ENCODE measurements at places on chromosomes 5 and 9.

- no peaks in the 10 kb centered on the region for H3K36me3 ChIP-seq
- H3K4me1 ChIP-seq: no peaks in the 10 kb centered on the region
- H3K27ac ChIP-seq: no peak overlapping the region
- no peak for DNase-seq
- H3K27me3 ChIP-seq: peaks cover 8% of the 10 kb centered on the region
- H3K4me3 ChIP-seq: no peak overlapping the region
Measured at GRCh38 chr5:180600554-180601041, 9.3 kb upstream of the SCGB3A1 start.

DNA sequence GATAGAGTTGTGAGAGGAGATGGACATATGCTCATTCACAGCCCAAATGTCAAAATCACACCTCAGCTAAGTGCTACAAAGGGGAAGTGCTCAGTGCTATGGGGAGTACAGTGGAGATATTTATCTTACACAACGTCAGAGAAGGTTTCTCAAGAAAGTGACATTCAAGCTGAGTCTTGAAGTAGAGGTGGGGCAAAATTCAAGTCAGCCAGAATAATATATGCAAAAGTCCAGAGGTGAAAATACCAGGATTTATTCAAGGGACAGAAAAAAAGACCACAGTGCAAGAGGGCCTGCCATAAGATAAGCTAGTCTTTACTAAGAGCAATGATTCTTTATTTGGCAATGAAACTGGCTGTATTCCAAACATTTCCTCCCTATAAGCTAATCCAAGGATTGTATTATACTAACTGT, 327.8 kb upstream of the PIK3R1 start:
- peaks cover 2% of the 10 kb centered on the region for H3K36me3 ChIP-seq
- no peaks in the 10 kb centered on the region for H3K27me3 ChIP-seq
- DNase-seq: no peak
- peaks cover 7% of the 10 kb centered on the region for H3K4me1 ChIP-seq

DNA sequence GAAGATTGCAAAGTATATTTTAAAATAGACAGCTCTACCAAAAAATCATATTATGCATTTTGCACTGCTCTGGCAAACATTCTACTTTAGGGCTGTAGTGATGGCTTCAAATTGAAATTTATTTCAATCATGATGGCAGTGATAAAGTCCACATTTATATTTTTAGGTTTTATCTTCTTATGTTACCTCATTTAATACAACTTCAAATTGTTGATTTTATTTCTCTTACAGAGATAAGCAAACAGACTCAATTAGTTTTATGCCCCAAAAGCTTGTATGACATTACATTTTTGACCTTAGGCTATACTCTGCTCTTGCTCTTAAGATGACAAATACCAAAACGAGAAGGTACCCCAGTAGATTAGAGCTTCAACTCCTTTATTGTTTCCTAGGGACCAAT, 87.4 kb downstream of the CYLC2 start:
- DNase-seq: no peak
- no peak overlapping the region for H3K4me3 ChIP-seq
- H3K36me3 ChIP-seq: no peaks in the 10 kb centered on the region
- no peaks in the 10 kb centered on the region for H3K27me3 ChIP-seq

DNA sequence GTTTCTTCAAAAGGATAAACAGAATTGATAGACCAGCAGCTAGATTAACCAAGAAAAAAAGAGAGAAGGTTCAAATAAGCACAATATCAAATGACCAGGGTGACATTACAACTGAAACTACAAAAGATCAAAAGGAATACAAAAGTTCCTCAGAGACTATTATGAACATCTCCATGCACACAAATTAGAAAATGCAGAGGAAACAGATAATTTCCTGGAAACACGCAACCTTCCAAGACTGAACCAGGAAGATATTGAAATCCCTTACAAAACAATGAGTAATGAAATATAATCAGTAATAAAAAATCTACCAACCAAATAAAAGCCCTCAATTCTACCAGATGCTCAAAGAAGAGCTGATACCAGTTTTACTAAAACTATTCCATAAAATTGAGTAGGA, 252.1 kb downstream of the MCTP1 start:
- no peaks in the 10 kb centered on the region for H3K4me1 ChIP-seq
- peaks cover 5% of the 10 kb centered on the region for H3K27me3 ChIP-seq
- H3K36me3 ChIP-seq: peaks cover 2% of the 10 kb centered on the region
- DNase-seq: no peak

- H3K27ac ChIP-seq: no peak overlapping the region
- no peaks in the 10 kb centered on the region for H3K4me1 ChIP-seq
- peaks cover 67% of the 10 kb centered on the region for H3K27me3 ChIP-seq
- no peak overlapping the region for H3K4me3 ChIP-seq
Measured at GRCh38 chr9:37707748-37708147, 45.9 kb upstream of the TRMT10B start.

- peak overlapping the region; percentile 75 for H3K27ac ChIP-seq
- no peaks in the 10 kb centered on the region for H3K27me3 ChIP-seq
- no peaks in the 10 kb centered on the region for H3K36me3 ChIP-seq
- DNase-seq: no peak
- H3K4me3 ChIP-seq: no peak overlapping the region
- peaks cover 29% of the 10 kb centered on the region for H3K4me1 ChIP-seq
Measured at GRCh38 chr9:2602704-2603116, 18.9 kb upstream of the VLDLR start.

GRCh38 chr5:56699538-56699937, 115.8 kb upstream of the MAP3K1 start:
- no peaks in the 10 kb centered on the region for H3K27me3 ChIP-seq
- no peak overlapping the region for H3K4me3 ChIP-seq
- no peak overlapping the region for H3K27ac ChIP-seq
- H3K4me1 ChIP-seq: peaks cover 39% of the 10 kb centered on the region

DNA sequence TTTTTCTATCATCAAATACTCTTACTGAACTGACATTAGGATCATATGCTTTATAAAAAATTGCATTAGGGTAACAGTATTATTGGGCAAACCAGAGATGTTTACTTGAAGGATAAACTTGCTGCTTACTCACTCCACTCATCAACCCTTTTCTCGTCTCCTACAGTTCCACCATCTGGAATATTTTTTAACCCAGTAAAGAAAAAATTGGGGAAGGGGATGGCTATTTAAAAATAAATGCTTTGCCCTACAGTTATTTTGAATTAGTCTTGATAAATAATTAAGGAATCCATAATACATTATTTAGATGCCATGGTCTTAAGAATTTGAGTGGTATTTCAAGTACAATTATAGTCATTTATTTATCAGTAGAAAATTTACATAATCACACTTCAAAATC, 225.8 kb downstream of the MEF2C start:
- no peak overlapping the region for H3K4me3 ChIP-seq
- no peaks in the 10 kb centered on the region for H3K36me3 ChIP-seq

DNA sequence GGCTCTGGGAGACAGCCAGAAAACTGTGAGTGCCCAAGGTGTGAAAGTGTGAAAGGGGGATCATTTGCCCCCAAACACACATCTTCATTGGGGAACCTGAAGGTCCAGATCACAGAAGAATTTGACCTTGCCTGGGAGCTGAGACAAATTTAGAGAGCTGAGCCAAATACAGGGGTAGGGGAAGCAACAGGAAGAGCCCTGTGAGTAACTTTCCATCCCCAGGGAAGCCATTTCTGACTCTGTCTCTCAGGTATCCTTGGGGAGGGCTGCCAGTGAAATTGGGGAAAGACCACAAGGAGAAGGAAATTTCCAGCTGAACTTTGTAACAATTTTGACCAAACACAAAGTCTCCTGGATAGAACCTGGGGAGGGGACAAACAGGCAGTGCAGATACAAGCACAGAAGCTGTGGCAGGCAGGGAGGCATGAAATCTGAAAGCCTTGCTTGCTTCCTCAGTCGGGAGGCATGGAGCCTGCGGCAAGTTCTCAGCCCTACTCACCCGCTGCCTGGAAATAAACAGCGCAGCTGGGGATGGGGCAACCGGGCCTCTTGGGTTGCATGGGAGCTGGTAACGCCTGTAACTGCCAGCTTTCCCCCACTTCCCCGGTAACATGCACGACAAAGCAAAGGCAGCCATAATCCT, 31.5 kb upstream of the ZCCHC9 start:
- no peak overlapping the region for H3K4me3 ChIP-seq
- no peaks in the 10 kb centered on the region for H3K27me3 ChIP-seq

DNA sequence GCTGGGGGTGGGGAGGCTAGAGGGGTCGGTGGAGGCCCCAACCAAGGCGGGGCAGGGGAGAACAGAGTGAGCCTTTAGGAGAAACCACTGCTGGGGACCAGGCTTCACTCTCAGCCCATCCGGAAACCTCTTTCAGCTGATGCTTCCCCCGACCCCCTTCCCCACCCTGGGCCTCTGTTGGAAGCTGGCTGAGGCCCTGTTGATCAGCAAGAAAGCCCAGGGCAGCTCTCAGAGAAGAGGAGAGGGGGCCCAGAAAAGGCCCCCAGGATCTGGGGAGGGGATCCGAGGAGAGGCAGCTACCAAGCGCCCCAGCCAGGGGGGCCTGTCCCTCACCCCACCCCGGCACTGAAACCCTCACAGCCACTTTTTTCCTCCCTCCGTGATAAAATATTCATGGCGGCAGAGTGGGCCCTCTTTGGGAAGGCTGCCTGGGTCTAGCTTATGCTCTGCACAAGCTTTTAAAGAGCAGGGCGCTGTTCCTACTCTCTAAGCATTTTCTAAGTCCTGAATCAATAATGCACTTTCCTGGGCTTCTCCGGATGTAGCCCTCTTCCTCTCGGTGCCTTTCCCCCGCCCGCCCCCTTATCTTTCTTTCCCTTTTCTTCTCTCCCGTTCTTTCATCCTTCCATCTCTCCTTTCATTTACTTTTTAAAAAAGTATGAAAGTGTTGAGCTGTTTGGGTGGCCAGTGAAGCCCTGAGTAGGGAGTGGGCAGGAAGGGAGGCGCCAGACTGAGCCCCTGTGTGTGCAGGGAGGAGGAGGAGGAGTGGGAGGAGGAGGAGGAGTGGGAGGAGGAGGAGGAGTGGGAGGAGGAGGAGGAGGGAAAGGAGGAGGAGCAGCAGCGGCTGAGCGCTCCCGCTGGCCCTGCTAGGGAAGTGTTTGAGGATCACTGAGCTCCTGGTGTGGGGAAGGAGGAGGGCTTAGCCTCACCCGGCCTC, 23.5 kb downstream of the NTNG2 start:
- no peak for DNase-seq
- H3K4me3 ChIP-seq: no peak overlapping the region
- H3K36me3 ChIP-seq: no peaks in the 10 kb centered on the region
- H3K27ac ChIP-seq: peak overlapping the region; percentile 76
- peaks cover 47% of the 10 kb centered on the region for H3K27me3 ChIP-seq
- H3K4me1 ChIP-seq: peaks cover 35% of the 10 kb centered on the region

DNA sequence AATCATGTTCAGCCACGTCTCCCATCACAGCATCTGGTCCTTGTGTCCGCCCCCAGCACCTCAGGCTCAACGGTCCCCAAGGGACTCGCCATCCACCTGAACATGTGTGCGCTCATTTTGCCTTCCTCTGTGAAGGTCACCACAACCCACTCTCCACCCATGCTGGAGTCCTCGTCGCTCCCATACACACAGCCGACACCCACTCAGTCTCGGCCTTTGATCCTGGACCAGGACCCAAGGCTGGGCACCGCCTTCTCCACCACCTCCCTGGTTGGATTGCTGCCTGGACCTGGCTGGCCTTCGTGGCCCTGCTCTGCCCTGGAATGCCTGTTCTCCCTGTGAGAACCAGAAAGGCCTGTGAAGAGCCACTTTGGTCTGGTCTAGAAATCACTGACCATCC, 60.3 kb downstream of the UBE2QL1 start:
- no peak overlapping the region for H3K27ac ChIP-seq
- no peak for DNase-seq
- no peaks in the 10 kb centered on the region for H3K36me3 ChIP-seq
- no peak overlapping the region for H3K4me3 ChIP-seq
- no peaks in the 10 kb centered on the region for H3K4me1 ChIP-seq
- peaks cover 6% of the 10 kb centered on the region for H3K27me3 ChIP-seq

- no peaks in the 10 kb centered on the region for H3K4me1 ChIP-seq
- no peak overlapping the region for H3K27ac ChIP-seq
- DNase-seq: no peak
- no peaks in the 10 kb centered on the region for H3K36me3 ChIP-seq
- no peak overlapping the region for H3K4me3 ChIP-seq
- peaks cover 36% of the 10 kb centered on the region for H3K27me3 ChIP-seq
Measured at GRCh38 chr9:98521141-98521540, 187.6 kb downstream of the GABBR2 start.

DNA sequence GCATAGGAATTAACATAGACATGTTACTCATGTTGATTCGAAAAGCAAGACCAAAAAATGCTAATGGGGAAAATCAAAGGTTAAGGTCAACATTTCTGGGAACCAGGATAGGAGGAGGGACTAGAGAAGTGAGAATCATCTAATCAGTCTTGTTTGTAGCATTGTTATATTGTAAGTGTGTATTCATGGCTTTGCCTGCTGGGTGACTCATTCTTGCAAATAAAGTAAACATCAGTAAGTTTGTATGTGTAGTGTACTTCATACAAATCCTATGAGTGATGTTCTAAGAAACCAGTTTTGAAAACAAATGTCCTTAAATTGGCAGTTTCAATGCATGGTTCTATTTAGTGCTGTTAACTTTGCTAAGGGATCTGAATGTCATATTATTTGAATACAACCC, 79.0 kb upstream of the TMEM252 start:
- DNase-seq: no peak
- H3K36me3 ChIP-seq: no peaks in the 10 kb centered on the region
- no peak overlapping the region for H3K27ac ChIP-seq
- H3K27me3 ChIP-seq: peaks cover 24% of the 10 kb centered on the region
- H3K4me3 ChIP-seq: no peak overlapping the region
- H3K4me1 ChIP-seq: no peaks in the 10 kb centered on the region

GRCh38 chr5:137632716-137633115, 103.2 kb downstream of the KLHL3 start:
- peaks cover 22% of the 10 kb centered on the region for H3K36me3 ChIP-seq
- H3K27ac ChIP-seq: no peak overlapping the region
- no peak overlapping the region for H3K4me3 ChIP-seq
- H3K4me1 ChIP-seq: peaks cover 2% of the 10 kb centered on the region

DNA sequence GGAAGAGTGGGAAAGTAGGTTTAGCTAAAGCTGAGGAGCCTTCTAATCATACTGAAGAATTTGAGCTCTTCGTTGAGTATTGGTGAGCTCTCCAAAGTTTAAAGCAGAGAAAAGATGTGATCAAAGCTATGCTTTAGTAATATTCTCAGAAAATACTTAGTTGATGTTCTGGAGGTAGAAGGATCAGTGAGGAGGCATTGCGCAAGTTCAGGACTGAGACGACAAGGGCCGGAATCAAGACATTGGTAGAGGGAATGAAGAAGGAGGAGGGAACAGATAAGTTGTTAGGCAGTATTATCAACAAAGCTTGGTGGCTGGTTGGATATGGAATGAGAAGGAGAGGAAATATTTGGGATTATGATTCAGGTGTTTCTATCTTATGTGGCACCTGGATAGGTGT, 7.1 kb downstream of the CAVIN4 start:
- H3K27me3 ChIP-seq: no peaks in the 10 kb centered on the region
- peaks cover 14% of the 10 kb centered on the region for H3K36me3 ChIP-seq
- no peak for DNase-seq
- H3K4me3 ChIP-seq: no peak overlapping the region
- no peak overlapping the region for H3K27ac ChIP-seq

GRCh38 chr5:53069626-53070025, 39.9 kb downstream of the MOCS2 start:
- H3K36me3 ChIP-seq: no peaks in the 10 kb centered on the region
- no peaks in the 10 kb centered on the region for H3K27me3 ChIP-seq
- no peak overlapping the region for H3K4me3 ChIP-seq
- H3K27ac ChIP-seq: no peak overlapping the region
- DNase-seq: no peak
- H3K4me1 ChIP-seq: peaks cover 6% of the 10 kb centered on the region

- H3K27me3 ChIP-seq: peaks cover 88% of the 10 kb centered on the region
- H3K27ac ChIP-seq: no peak overlapping the region
- DNase-seq: peak; percentile 58
Measured at GRCh38 chr9:109499631-109500410, 1.7 kb upstream of the PTPN3 start.

GRCh38 chr5:140145818-140146522, 20.2 kb downstream of the IGIP start:
- peaks cover 57% of the 10 kb centered on the region for H3K27me3 ChIP-seq
- H3K4me1 ChIP-seq: peaks cover 12% of the 10 kb centered on the region
- no peaks in the 10 kb centered on the region for H3K36me3 ChIP-seq
- peak overlapping the region; percentile 67 for H3K4me3 ChIP-seq
- H3K27ac ChIP-seq: no peak overlapping the region
- peak; percentile 57 for DNase-seq
